Neural crest cell (in vitro differentiated cells): ENCODE measurements at places on chromosomes 4 and X. TPM values are rescaled to one million over a fixed set of nuclear protein-coding genes. Genes with fewer than 3 reads are reported as not detected.

DNA sequence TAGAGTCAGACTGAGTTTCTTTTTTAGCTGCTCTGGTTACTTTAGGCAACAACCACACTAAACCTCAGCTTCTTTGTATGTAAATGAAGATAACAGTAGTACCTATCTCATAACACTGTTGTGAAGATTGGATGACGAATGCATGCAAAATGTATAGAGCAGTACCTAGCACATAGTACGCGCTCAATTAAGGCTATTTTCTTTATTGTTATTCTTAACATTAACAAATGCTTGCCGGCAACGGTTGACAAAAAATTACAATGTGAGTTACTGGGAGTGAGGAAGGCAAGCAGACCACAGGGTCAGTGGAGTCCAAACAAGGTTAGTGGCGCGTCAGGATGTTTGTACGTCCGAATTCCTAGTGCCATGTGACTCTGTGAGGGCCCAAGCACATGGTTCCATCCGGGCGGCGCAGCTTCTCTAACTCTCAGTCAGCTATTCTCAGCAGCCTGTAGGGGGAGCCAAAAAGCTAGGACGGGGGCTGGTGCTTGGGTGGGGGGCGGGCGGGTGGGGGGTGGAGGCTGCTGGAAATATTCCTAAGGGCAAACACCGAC, 821 bp upstream of the NALF2 start:
- DNase-seq, result no peak

The ACSL1 gene
- 10.4 and 10.6 TPM in 2 replicates for total RNA-seq

DNA sequence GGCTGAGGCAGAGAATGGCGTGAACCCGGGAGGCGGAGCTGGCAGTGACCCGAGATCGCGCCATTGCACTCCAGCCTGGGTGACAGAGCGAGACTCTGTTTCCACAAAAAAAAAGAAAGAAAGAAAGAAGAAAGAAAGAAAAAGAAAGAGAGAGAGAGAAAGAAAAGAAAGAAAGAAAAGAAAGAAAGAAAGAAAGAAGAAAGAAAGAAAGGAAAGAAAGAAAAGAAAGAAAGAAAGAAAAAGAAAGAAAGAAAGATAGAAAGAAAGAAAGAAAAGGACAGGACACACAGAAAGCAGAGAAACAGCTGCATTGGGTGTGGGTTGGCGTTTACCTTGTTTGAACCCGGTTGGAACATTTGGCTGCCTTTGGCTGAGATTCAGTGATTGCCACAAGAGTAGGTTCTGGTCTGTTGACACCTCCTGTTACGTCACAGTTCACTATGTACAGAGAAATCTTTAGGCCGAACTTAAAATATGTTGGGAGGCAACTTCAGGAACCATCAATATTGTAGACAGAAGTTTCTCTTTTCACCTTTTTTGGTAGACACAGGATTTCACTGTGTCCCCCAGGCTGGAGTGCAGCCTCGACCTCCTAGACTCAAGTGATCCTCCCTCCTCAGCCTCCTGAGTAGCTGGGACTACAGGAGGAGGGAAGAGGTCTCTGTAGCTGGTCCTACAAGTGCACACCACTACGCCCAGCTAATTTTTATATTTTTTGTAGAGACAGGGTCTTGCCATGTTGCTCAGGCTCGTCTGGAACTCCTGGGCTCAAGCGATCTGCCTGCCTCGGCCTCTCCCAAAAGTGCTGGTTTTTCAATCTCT, 16.3 kb upstream of the PLCXD1 start:
- no peak for DNase-seq

DNA sequence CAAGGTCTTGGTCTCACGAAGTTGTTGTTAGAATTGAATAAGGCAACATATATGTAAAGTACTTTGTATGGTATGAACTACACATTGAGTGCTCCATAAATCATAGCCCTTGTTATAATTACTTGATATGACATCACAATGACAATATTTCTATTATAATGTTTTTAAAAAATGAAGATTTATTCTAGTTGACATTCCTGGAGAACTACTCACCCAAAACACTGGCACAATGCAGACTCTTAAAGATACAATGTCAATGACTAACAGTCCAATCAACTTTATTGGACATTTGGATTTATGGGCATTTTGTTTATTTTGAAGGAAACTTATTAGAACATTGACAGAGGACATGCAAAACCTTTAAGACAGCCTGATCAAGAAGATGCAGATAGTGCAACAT, 55.3 kb downstream of the ASB9 start:
- no peak for DNase-seq

GRCh38 chr4:170051402-170051801, 25.2 kb upstream of the MFAP3L start:
- DNase-seq, result no peak

DNA sequence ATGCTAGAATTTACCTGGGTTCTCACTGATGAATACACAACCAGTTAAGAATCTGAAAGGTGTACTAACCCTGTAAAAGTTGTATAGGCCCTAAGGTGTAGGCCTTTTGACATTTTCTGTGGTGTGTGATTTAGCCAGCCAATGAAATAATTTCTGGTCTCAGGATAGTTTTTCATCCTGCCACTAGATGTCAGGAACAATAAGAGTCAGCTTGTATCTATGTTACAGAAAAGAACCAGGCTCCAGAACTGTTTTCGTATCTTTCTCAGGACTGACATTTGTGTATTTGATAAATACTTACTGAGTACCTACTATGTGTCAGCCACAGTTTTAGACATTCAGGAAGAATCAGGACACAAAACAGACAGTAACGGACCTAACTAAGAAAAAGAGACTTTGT, 673.6 kb upstream of the TENM3 start:
- no peak for DNase-seq

The SPATA18 gene
- total RNA-seq, result 3.0 and 5.4 TPM in 2 replicates

DNA sequence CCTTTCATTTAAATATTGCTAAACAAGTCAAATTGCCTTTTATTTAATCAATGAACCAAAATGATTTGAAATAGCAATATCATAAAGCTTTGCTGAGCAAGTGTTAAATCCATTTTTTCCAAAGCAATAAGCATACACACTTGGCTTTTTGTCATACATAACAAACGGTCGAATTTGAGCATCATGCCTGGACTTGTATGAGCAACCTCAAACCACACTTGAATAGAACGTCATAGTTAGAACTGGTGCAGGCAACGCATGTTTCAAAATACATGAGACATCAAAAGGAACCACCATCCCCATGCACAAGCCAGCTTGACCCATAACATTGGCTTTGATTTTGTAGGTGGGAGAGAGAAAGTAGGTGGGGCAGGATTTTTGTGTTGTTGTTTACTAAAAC, 812.3 kb upstream of the FRG1 start:
- no peak for DNase-seq

DNA sequence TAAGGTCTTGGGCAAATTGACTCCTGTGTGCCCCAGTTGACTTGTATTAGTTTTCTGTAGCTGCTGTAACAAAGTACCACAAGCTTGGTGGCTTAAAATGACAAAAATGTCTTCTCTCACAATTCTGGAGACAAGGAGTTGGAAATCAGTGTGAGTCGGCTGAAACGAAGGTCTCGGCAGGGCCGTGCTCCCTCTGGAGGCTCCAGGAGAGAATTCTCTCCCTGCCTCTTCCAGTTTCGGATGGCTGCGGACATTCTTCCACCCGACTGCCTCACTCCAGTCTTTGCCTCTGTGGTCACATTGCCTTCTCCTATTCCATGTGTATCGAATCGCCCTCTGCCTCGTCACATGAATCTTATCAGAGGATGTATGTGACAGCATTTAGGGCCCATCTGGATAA, 66.0 kb upstream of the PHOX2B start:
- DNase-seq, result peak; percentile 34

The SLC16A2 gene
- total RNA-seq, result 17.8 and 19.8 TPM in 2 replicates

The FAM50A gene
- total RNA-seq, result 68.8 and 69.0 TPM in 2 replicates

- no peak for DNase-seq
These were observed 134.5 kb upstream of the NLGN4X start for GRCh38 chrX:6363188-6363587.

- DNase-seq, result no peak
These were observed 286.5 kb downstream of the STK32B start for GRCh38 chr4:5337731-5338130.

GRCh38 chr4:72286185-72286584, 254.4 kb downstream of the NPFFR2 start:
- no peak for DNase-seq

- DNase-seq, result no peak
These were observed 89.1 kb downstream of the RAPGEF2 start for GRCh38 chr4:159191989-159192388.

DNA sequence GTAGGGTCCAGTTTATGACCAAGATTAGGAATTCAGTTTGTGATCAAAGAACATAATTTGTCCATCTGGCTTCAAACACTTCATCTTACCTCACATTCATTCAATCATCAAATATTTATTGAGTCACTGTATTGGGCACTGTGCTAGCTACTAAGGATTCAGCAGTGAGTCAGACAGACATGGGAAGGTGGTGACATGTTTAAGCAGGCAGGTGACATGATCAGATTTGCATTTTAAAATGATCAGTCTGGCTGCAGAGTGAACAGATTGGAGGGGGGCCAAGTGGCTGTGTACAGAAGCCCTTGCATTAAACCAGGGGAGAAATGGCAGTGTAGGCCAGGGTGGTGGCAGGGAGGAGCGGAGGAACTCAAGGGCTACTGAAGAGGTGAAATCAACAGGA, 25.1 kb upstream of the APLN start:
- no peak for DNase-seq

DNA sequence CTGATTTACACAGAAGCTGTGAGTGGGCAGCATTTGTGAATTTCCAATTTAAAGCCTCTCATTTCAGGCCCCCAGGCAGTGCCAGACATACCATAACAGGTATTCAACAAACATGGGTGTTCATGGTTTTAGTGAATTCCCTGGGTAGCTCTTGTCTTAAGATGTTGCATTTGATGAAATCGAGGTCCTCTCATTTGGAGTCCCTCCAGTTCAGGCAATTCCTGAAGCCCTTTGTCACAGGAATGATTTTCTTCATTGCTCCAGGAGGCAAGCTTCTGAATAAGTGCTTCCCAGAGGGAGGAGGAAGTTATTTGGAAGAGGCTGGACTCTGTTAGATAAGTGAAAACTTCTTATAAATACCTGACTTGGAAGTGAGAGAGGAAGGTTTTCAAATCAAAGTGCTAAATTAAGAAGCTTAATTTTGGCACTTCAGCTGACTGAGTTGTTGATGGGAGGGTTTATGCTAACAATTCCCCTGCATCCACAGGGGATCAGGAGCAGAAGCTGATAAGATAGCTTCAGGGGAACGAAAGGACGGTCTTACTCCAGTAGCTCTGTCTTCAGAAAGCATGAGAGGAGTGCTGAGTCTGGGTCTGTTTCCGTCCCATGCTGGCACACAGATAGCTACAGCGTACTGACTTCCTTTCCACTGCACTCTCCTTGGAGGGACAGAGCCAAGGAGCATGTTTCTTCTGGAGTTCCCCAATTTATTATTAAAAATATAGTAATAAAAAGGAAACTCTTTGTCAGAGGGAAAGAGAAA, 543.1 kb downstream of the GBA3 start:
- DNase-seq, result no peak

GRCh38 chr4:187491959-187492358, 503.6 kb upstream of the ZFP42 start:
- DNase-seq, result no peak

The UGT2B7 gene
- 0.77 and 0.82 TPM in 2 replicates for total RNA-seq

GRCh38 chrX:24173115-24173847, 23.8 kb downstream of the ZFX start:
- DNase-seq, result no peak

DNA sequence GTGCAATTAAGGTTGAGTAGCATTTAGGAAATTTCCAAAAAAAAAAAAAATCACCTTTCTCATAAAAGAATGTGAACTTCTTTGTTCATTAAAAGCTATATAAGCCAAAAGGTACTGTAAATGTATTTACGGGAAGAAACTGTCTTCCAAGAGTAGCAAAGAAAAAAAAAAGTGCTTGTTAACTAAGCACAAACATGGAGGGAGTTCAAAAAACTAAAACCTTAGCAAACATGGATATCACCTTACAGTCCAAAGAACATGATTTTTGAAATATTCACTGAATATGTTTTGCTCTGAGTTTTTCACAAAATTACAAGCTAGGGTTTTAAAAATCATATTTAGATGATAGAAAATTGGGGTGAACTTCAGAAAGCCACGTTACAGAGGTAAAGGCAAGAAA, 217.5 kb downstream of the ADAMTS3 start:
- no peak for DNase-seq

DNA sequence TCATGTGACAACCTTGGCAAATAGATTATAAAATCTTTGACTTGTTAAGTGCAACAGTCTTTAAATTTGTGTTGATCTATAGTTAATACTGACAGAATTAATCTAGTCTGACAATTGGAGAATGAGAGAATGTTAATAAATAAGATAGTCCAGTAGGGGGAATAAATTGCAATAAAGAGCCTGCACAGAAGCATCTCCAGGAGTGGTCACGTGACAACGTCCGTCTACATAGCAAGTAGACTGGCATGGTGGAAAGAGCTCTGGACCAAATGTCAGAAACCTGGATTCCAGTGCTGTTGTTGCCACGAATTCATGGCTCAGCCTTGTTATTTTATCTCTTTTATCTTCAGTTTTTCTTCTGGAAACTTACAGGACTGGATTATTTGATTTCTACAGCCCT, 436.5 kb downstream of the RAB28 start:
- DNase-seq, result no peak

GRCh38 chr4:184421533-184422155, 52.7 kb downstream of the IRF2 start:
- no peak for DNase-seq

DNA sequence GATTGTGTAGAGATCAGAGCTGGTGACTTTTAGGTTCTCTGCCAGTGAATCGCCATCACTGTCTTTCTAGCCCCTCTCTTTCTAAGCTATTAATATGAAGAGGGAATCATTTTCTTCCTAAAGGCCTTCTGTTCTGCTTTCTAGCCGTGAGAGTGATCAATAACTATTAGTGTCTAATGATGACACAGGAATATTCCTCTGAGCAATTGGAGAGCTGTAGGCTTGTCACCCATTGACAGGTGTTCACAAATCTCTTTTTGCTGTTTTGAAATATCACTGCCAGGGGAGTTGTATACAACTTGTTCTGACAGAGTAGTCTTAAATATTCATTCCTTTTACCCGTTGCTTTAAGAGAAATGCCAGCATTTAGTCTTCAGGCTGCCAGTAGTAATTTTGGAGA, 13.9 kb downstream of the FHIP1A start:
- DNase-seq, result no peak

GRCh38 chrX:118574666-118575065, 79.1 kb downstream of the DOCK11 start:
- no peak for DNase-seq

GRCh38 chr4:70380578-70380977, 2.4 kb upstream of the SMR3B start:
- DNase-seq, result no peak

DNA sequence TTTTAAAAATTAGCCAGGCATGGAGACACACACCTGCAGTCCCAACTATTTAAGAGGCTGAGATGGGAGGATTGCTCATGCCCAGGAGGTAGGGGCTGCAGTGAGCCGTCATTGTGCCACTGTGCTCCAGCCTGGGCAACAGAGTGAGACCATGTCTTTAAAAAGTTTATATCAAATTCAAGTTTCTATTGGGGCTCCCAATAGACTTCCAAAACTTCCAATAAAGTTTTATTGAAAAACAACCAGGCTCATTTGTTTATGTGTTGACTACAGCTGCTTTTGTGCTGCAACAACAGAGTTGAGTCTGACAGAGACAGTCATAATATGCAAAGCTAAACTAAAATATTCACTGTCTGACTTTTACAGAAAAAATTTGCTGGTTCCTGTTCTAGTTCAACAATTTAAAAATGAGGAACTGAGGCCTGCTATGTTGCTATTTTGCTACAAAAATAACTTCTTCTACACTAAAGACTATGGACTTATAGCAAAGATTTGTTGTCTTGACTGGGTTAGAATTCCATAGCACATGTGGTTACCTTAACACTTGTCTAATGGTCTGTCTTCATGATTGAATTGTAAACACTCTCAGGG, 63.3 kb upstream of the RELL1 start:
- no peak for DNase-seq

The RHOXF1 gene
- total RNA-seq, result 0.33 and 0.41 TPM in 2 replicates

The USP17L5 gene
- not detected in 2 replicates for total RNA-seq

The TKTL2 gene
- total RNA-seq, result not detected in 2 replicates
